Stimulated activated CD8-positive, alpha-beta memory T cell treated with anti-CD3 and anti-CD28 coated beads, Interleukin-2, amount 100 ng/mL, for 1 hour (primary cell): ENCODE measurements at places on chromosomes 3 and 15.

- no peak for DNase-seq
These were observed 8.1 kb downstream of the EDEM1 start for GRCh38 chr3:5195605-5196004.

DNA sequence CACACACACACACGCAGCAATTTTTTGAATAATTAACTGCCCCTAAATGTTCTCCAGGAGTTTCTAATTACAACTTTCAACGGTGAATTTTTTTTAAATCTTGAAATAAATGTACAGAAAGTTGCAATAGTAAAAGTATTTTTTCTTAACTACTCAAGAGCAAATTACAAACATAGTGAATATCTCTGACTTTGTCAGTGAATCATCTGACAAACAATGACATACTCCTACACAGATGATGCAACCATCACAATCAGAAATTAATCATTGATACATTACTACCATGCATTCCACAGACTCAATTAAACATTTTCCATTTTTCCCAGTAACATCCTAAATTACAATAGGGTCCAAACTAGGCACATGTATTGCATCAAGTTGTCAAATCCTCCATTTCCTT is 597.3 kb downstream of the NAALADL2 start:
- DNase-seq = no peak

DNA sequence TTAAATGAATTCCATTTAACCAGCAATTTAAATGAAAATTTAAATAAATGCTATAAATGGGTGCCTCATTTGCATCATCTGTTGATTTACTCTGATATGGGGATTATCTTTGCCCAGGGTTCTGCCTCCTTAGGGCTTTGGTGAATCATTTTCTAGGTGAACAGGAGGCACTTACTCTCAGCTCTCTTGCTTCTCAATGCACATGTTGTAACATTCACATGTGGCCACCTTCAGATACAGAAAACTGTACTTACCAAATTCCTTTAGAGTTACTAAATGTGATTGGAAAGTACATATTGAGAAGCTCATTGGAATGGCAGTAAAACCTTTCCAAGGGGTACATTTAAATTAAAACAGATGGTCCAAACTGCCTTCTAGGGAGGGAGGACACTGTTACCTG is 20.8 kb downstream of the GADL1 start:
- no peak for DNase-seq

- DNase-seq = no peak
These were observed 14.8 kb upstream of the TOPBP1 start for GRCh38 chr3:133676336-133677118.

- no peak for DNase-seq
These were observed 29.1 kb upstream of the GNB5 start for GRCh38 chr15:52220251-52220650.

- DNase-seq = no peak
These were observed 17.7 kb downstream of the SOX2 start for GRCh38 chr3:181729341-181729869.

DNA sequence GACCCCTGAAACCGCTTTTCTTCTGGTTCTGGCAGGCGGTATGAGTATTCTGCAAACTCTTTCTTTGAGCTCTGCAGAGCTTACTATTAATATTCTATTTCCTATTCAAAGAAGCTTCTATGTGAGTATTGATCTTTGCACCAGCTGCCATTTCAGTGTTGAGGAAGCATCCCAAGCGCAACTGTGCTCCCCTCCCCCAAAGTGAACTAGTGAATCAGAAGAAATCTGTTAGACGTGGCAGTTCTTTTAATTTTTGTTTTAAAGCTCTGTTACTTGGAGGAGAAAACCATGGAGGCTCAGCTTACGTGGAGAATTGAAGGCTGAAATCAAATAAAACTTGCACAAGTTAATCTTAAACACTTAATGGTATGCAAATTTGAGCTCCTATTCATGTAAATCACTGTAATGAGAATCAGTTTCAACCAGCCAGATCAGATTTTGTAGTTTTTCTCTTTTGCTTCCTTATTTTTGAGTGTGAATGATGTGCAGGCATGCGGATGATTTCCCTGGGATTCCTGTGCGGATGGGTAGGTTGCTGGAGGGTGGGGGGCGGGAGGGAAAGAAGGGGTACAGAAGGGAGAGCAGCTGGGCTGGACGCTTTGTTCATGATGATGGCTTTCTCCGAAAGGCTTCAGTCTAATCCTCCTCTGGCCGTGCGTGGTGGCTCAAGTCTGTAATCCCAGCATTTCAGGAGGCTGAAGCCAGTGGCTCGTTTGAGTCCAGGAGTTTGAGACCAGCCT is 16.1 kb upstream of the AGBL1 start:
- no peak for DNase-seq

- no peak for DNase-seq
These were observed 92.0 kb upstream of the CCDC54 start for GRCh38 chr3:107285197-107285596.

GRCh38 chr3:62653796-62654195 is 221.4 kb downstream of the CADPS start:
- DNase-seq = no peak

DNA sequence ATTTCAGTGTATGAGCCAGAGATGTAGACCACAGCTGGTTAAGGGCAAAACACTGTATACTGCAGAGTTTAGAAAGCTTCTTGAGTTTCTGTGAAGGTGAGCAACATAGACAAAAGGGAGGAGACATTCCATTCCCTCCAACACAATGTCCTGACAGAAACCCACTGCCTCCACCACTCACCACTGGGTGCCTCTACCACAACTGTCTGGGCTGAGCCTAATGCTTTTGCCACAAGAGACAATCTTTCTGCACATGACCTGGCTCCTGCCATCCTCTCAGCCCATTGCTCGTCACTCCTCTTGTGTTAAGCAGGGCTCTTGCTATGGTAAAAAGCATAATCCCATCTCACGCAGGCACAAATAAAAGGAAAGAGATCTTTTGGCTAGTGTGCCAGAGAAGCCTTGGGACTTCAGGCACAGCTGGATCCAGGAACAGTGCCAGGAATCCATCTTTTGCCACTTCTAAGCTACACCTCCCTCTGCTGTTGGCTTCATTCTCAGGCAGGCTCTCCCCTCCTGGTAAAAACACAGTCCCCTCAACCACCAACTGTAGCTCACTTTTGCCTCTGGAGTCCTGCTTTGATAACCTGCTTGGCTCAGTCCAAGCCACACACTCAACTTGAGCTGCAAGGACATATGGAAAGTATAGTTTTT is 140.6 kb upstream of the PRR20G start:
- no peak for DNase-seq

DNA sequence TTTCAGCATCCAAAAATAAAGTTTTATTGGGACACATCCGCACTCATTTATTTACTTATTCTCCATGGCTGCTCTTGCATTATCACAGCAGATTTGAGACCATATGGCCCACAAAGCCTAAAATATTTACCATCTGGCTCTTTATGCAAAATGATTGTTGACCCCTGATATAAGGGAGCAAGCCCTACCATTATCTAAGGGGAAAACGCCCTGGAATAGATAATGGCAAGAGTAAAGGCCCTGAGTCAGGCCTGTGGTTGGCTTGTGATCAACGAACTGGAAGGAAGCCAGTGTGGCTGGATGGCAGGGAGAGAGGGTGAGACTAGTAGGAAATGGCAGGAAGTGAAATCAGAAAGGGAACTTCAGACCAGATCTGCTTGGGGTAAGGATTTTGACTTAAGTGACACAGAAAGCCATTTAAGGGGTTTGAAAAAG is 24.6 kb upstream of the DMXL2 start:
- no peak for DNase-seq

- DNase-seq = no peak
These were observed 10.1 kb upstream of the FSTL1 start for GRCh38 chr3:120460862-120461261.

- no peak for DNase-seq
These were observed 156.2 kb upstream of the THRB start for GRCh38 chr3:24650839-24651238.

- no peak for DNase-seq
These were observed 103.1 kb downstream of the KLHL25 start for GRCh38 chr15:85691350-85692240.

GRCh38 chr15:44102675-44103254 is 92.3 kb downstream of the FRMD5 start:
- DNase-seq = no peak

GRCh38 chr3:114380233-114380651 is 86.4 kb downstream of the TIGIT start:
- DNase-seq = no peak

- no peak for DNase-seq
These were observed 105.4 kb upstream of the CTDSPL start for GRCh38 chr3:37756311-37756710.

GRCh38 chr3:112979244-112979832 is 4.4 kb upstream of the CD200R1 start:
- DNase-seq = no peak

DNA sequence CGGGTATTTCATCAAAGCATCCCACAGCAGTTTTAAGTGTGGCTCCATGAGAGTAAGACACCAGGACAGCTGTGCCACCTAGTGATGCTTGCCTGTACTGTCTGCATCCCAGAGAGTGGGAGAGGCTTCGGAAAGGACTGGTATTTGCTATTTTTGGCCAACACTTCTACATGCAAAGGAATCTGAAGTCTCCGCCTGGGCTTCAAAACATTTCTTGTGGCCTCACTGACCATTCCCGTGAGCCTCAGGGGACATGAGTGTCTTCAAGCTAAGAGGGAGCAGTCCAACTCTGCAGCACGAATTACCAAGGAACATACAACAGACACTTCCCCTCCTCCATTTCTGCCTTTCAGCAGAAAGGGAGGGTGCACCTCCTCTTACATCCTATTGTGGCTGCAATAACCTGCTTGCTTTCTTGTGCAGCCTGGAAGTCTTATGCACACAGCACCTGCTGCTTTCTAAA is 177.5 kb downstream of the RORA start:
- DNase-seq = no peak

DNA sequence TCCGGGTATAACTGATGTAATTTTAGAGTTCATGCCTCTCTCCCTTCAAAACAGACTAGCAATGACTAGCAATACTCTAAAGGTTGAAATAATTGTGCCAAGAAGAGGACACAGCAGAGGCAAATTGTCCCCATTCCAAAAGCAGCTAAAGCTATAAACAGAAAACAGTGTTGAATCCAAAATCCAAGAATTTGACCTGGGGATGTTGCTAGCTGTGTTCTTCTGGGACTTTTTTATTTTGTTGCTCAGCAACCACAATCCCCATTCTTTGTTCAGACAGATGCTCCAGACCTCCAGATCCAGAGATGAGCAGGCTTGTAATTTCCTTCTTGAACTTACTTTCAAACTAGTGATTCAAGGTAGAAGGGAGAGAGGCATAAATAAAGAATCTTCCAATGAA is 191.5 kb downstream of the FOXB1 start:
- no peak for DNase-seq

- no peak for DNase-seq
These were observed 352.0 kb upstream of the COL8A1 start for GRCh38 chr3:99286266-99286845.

- DNase-seq = no peak
These were observed 23.5 kb downstream of the TRIM71 start for GRCh38 chr3:32841341-32841740.

- DNase-seq = no peak
These were observed 12.3 kb downstream of the THBS1 start for GRCh38 chr15:39593071-39593655.

- DNase-seq = no peak
These were observed 18.4 kb downstream of the ITGA11 start for GRCh38 chr15:68413363-68414205.

DNA sequence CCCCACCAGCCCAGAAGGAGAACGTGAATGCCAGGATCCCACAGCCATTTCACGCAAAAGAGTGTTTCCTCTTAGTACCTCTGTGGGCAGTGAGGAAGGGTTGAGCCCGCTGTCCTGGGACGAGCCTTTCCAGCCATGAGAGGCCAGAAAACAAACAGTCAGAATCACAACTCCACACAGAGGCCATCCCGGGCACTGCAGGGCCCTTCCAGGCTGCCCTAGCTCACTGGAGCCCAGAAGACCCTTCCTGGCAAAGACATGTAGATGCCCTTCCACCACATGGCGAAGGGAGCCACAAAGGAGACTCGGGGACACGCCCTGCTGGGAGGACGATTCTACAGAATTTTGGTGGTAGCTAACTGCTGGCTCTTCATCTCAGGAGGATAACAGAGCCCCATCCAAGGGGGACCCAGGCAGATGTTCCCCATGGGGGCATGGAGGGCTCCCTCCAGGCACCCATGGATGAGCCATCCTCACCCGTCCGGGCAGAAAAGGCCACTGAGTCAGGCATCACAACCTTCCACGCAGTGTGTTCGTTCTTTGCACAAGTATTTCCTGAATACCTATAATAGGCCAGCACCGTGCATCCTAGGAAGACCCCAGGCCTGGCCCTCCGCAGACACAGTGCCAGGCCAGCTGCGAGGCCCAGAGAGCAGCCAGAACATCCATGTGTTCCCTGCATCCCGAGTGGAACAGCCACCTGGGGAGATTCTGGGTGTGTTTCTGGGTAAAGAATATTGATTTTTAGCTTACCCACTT is 47.2 kb downstream of the SLC12A8 start:
- no peak for DNase-seq

- peak; percentile 19 for DNase-seq
These were observed 42.3 kb downstream of the KLHL6 start for GRCh38 chr3:183513046-183513706.

DNA sequence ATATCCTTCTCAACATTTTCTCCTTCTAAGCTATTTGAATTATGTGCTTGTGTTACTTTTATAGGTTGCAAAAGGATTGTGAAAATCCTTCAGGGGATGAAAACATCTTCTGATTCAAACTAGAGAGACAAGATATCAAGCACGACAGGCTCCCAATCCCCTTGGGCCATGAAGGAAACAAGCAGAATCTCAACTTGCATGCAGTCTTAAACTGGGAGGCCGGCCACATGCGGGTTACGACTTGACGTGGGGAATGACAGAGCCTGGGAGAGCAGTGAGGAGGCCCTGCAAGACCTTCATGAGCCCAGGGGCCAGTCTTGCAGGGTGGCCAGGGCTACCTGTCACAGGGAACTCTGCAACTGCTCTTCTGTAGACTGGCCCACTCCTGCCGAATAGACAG is 94.4 kb downstream of the SCN11A start:
- DNase-seq = no peak

GRCh38 chr3:39631136-39631535 is 163.7 kb downstream of the MOBP start:
- DNase-seq = no peak

GRCh38 chr3:9669720-9670432 is 20.6 kb downstream of the MTMR14 start:
- no peak for DNase-seq

DNA sequence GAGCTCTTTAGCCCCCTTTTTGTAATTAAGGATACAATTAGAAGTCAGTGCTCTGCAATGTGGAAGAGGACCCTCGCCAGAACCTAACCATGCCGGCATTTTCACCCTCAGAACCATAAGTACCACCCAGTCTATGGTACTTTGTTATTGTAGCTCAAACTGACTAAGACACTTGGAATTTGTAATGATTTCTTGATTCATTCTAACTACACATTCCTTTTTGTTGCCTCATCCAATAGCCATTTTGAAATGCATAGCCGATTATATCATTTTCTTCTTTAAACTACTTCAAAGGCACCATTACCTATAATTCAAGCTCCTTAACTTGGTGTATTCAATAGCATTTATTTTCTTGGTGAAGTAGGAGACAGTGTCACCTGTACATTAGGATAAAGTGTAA is 61.4 kb downstream of the GLB1 start:
- DNase-seq = no peak

GRCh38 chr3:182784542-182784941 is 8.8 kb upstream of the ATP11B start:
- DNase-seq = no peak
